HFF-Myc (cell line): ENCODE measurements at places on chromosomes 5 and 9.

- no peak for DNase-seq
Observed at GRCh38 chr9:6564360-6564759, 81.2 kb downstream of the GLDC start.

GRCh38 chr9:6014670-6015270 lies 654 bp downstream of the RANBP6 start:
- no peak for DNase-seq

GRCh38 chr5:59661954-59662615 lies 231.4 kb downstream of the PDE4D start:
- DNase-seq, result no peak

DNA sequence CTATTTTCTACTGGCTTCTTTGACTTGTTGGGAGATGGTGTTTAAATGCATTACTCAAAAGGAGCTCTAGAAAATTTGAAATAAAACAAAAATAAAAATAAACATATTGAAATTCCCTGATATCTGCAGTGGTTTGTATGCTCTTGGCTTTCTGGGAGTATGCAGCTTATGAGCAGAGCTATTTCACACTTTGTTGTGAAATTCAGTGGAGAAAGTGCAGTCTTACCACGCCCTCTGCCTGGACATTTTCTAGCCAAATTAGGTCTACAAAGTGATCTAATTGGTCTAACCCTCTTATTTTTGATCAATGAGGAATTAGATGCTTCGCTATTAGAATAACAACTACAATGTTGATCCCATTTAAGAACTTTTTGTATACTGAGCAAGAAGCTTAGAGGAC lies 66.8 kb downstream of the INSYN2B start:
- DNase-seq, result no peak

- DNase-seq, result no peak
Observed at GRCh38 chr9:100668024-100668423, 90.1 kb downstream of the CAVIN4 start.

- DNase-seq, result no peak
Observed at GRCh38 chr9:118561051-118561450, 808.2 kb downstream of the BRINP1 start.

DNA sequence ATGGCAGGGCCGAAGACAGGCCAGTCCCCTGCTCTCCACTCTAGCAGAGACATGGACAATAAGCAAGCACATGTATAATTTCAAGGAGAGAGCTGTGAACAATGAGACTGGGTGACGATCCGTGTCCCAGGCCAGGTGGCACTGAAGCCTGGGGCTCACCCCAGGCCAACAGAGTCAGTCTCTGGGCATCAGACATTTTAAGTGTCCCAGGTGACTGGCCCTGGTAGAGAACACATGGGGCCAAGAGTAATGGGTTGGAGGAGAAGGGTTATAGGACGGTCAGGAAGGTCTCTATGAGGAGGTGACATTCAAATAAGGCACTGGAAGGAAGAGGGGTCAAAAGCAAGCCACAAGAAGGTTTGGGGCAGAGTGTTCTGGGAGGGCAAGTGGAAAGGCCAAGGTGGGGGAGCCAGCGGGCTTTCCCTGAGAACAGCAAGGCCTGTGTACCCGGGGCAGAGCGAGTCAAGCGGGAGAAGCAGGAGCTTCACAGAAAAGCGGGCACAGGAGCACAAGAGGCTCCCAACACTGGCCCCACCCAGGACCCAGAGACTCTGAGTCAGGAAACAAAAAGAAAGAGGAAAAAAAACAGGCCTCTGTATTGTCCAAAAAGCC lies 1.1 kb upstream of the AKNA start:
- no peak for DNase-seq

DNA sequence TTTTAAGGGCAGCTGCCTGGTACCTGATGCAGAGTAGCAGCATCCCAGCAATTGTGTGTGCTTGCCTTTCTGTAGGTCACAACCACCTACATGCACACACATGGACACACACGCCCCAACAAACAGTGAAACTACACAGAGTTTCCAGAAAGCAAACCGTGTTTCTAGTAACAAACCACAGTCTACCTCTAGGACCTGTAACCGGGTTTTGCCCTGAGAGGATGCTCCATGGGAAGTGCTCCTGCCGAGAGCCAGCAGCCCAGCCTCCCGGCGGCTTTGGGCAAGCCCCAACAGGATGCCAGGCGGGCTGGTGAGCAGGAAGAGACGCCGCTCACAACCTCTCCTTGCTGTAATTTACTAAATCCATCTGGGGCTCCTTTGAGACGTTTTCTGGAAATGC lies 4.1 kb upstream of the TCF7 start:
- no peak for DNase-seq

DNA sequence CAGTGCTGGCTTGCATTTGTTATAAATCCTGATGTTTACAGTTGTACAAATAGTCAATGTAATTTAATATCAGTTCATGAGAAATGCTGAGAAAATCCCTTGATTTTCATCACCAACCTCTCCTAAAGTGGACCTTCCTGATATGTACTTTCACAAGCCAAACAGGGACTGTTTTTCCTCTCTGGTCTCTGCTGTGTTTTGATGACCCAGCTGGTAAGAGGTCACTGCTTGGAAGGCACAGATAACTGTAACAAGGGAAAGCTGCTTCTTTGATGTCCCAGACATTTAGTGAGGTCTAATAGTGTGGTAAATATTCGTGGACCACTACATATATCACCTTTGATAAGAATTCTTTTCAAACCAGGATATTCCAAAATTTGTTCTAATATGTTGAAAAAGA lies 68.7 kb upstream of the HAPLN1 start:
- DNase-seq, result no peak

DNA sequence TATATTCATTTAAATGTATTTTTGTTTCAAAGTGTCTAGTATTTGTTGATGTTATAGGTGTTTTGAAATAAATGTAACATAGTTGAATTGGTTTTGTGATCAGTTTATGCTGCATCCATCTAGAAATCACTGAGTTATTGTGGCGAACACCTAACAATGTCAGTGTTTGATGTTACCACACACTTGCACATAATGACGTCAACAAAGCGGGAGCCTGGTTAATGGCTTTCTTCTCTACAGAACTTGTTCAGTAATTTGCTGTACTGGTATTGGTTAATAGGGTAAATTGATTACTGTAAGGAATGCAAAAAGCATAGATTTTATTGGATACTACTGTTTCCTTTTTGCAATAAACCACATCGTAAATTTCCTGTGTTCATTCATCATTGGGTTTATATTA lies 133.0 kb downstream of the ATG10 start:
- DNase-seq, result no peak

DNA sequence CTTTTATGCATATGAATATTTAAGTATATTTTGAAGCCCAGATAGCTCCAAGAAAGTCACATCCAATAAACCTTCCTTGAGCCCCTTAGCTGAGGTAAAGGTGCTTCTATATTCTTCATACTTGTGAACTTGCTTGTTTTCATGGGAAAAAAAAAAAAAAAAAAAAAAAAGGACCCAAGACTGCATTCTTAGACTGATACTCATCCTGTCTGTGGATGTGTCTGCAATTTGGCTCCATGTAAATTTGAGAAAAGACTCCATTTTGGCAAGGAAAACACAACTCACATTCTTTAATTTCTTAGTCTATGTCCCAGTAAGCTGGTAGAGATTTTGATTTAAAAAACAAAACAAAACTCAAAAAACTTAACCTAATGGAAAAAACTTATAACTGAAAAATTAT lies 238.3 kb downstream of the FBXL17 start:
- no peak for DNase-seq

- DNase-seq, result no peak
Observed at GRCh38 chr9:17578577-17578910, 322 bp upstream of the SH3GL2 start.

GRCh38 chr5:169567079-169567478 lies 16.5 kb upstream of the SPDL1 start:
- DNase-seq, result no peak

GRCh38 chr5:139091439-139092156 lies 106.6 kb downstream of the SIL1 start:
- DNase-seq, result no peak

DNA sequence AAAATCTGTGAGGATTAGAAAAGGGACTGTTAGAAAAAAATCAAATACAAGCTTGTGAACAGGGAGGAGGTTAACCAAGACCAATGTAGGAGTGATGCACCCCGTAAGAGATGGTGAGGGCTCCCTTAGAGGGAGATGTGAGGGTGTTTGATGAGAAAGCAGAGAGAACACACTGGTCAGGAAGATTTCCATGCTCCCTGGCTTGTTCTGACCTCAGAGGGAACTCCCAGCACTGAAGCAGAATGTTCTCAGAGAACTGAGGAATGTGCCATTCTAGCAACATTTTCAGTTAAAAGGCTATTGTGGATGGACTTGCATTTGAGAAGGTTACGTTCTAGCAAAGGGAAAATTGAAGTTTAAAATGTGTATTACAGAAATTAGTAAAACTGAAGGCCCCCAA lies 110.6 kb downstream of the HTR4 start:
- no peak for DNase-seq

GRCh38 chr9:18245911-18246310 lies 228.0 kb upstream of the ADAMTSL1 start:
- no peak for DNase-seq

DNA sequence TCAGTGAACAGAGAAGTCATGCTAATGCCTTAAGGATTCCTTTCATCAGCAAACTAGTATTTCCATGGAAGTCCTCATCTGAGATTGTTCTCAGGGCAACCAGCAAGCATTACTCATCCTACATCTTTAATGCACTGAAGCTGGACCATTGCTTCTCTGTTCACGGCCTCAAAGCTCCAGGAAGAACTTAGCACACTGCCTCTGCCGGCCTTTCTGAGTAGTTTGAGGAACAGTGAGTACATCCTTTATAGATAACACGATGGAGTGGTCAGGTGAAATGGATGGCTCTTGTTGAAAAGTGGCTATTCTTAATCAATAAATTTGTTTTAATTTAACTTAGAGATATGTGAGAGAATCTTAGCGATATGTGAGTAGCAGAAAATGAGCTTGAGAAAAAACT lies 35.8 kb downstream of the MEGF10 start:
- DNase-seq, result no peak

- DNase-seq, result no peak
Observed at GRCh38 chr9:91048749-91049148, 247.1 kb downstream of the SYK start.

GRCh38 chr9:105496826-105497225 lies 49.0 kb downstream of the FSD1L start:
- DNase-seq, result no peak

DNA sequence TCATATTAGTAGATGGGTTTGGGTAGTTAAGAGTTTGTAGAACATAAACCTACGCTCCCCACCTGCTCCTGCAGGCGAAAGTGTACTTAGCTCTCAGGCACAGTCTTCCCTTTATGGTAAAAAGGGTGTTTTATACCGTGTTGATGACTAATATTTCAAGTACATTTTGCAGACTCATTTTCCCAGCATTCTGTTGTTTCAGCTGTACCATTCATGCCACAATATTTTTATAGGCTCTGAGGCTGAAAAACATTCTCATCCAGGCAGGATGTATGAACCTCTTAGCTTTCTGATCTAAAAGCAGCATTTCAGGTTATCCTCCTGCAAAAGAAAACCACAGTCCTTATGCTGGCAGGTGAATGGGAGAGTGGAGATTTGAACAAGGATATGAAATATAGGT lies 231.4 kb downstream of the NR2F1-AS1 start:
- peak; percentile 29 for DNase-seq

DNA sequence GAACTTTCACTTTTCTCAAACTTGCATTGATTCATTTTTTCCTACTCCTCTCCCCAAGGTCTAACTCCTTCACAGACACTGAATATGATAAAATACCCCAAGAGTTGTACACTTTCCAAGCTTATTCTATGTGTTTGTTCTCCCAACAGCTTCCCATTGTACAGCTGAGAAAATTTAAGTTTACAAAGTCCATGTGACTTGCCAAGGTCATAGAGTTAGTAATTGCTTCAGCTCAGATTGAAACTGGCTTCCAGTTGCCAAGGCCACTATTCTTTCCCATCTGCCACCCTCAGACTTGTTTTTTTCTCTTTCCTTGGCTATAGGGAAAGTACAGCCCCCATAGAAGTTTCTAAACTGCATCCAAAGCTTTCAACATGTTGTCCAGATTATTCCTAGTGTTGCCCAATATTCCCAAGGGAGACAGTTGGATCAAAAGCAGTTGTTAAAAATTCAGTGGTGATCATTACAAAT lies 34.8 kb downstream of the TNFSF8 start:
- no peak for DNase-seq

GRCh38 chr5:53378190-53378589 lies 102.2 kb upstream of the FST start:
- no peak for DNase-seq
